Endothelial cell of umbilical vein (primary cell): ENCODE measurements at places on chromosomes 3 and 15.

- no peak for DNase-seq
Observed at GRCh38 chr3:159813822-159814531, 174.7 kb upstream of the IL12A start.

GRCh38 chr3:66475386-66476020, 25.3 kb downstream of the LRIG1 start:
- DNase-seq, result no peak

- DNase-seq, result peak; percentile 74
Observed at GRCh38 chr15:62035256-62035924, 24.9 kb downstream of the VPS13C start.

- DNase-seq, result no peak
Observed at GRCh38 chr3:127174715-127175140, 18.2 kb upstream of the PRR23E start.

GRCh38 chr3:52503788-52504424, 8.8 kb downstream of the STAB1 start:
- no peak for DNase-seq

- DNase-seq, result no peak
Observed at GRCh38 chr3:154074966-154075365, 46.2 kb upstream of the ARHGEF26 start.

GRCh38 chr3:193859195-193859594, 266.2 kb downstream of the OPA1 start:
- DNase-seq, result no peak

- no peak for DNase-seq
Observed at GRCh38 chr3:157134620-157135191, 25.2 kb downstream of the CCNL1 start.

DNA sequence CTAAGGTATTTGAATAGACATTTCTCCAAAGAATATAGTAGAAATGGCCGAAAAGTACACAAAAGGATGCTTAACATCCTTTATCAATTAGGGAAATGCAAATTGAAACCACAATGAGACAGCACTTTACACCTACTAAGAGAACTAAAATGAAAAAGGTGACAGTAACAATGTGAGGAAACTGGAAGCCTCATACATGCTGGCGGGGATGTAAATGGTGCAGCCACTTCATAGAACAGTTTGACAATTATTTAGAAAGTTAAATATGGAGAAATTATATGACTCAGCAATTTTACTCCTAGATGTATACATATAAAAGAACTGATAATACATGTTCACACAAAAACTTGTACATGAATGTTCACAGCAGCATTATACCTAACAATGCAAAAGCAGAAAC, 13.4 kb downstream of the SPICE1 start:
- DNase-seq, result no peak

DNA sequence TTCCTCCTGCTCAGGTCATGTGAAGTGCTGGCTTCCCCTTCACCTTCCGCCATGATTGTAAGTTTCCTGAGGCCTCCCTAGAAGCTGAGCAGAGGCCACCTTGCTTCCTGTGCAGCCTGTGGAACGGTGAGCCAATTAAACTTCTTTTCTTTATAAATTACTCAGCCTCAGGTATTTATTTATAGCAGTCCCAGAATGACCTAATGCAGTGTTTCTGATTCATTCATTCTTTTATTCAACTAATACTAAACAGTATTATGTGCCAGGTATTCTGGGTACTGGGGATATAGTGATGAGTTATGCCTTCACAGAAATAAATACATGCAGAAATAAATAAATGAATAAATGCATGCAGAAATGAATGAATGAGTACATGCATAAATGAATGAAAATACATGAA, 41.9 kb downstream of the EDEM1 start:
- no peak for DNase-seq
